ENCODE measurements at places on chromosomes 16 and 17. TPM values are rescaled to one million over a fixed set of nuclear protein-coding genes. Genes with fewer than 3 reads are reported as not detected.

DNA sequence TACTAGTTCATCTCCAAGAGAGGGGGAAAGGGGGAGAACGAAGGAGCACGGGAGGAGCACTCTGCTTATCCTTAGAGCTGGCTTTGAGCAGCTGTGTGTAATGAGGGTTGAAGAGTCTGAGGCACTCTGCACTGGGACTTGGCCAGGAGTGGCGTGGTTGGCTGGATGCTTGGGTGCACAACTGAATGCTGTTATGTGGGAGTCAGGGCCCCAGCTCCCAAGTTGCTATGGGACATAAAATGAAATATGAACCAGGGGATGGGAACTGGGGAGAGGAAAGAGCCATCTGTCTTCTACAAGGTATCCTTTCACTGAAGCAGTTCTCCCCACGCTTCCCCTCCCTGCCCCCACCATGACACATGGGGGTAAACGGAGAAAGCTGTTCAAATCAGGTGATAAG is 105.9 kb upstream of the ANKFN1 start:
- DNase-seq: no peak

GRCh38 chr17:76014925-76015261 is 12.2 kb downstream of the EVPL start:
- DNase-seq: no peak

SECTM1 gene
- 3.3 TPM for polyA plus RNA-seq

NOMO2 gene
- 65.6 TPM for polyA plus RNA-seq

All from forelimb muscle (tissue), 1 donor.